ENCODE measurements at places on chromosomes 5 and 9. TPM values are rescaled to one million over a fixed set of nuclear protein-coding genes. Genes with fewer than 3 reads are reported as not detected.

APC gene
- 52.9 TPM for total RNA-seq

SELENOP gene
- 1,235 TPM for total RNA-seq

NUDT12 gene
- 20.3 TPM for total RNA-seq

ZFP2 gene
- total RNA-seq, result 1.1 TPM

ADAMTS13 gene
- 4.4 TPM for total RNA-seq

OLFM1 gene
- 6.0 TPM for total RNA-seq

IRX4 gene
- not detected for total RNA-seq

OSMR gene
- total RNA-seq, result 6.9 TPM

DND1 gene
- 0.78 TPM for total RNA-seq

DMRT2 gene
- 8.1 TPM for total RNA-seq

TSSK1B gene
- total RNA-seq, result not detected

KLHL9 gene
- total RNA-seq, result 19.0 TPM

Data from left colon (tissue), 2 donors.